Panc1 (cell line): ENCODE measurements at places on chromosomes 3 and 15.

DNA sequence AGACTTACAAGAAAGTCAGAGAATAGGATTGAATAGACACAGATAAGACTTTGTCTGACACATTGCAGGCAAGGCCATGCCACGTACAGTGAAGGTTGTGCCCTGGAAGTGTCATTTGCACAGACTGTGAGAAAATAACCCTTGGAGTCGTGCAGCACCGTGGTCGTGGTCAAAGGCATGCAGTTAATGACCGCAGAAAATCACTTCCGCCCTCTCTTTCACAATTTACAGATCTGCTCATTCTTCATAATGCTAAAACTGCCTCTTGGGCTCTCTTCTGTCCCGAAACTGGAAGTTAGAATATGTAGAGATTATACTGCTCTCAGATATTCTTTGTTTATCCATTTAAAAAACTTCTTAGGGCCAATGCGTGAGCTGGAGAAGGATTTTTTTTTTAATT, 73.2 kb upstream of the CTXND1 start:
- DNase-seq, result no peak

GRCh38 chr3:112653881-112654300, 12.9 kb upstream of the CCDC80 start:
- no peak for DNase-seq

DNA sequence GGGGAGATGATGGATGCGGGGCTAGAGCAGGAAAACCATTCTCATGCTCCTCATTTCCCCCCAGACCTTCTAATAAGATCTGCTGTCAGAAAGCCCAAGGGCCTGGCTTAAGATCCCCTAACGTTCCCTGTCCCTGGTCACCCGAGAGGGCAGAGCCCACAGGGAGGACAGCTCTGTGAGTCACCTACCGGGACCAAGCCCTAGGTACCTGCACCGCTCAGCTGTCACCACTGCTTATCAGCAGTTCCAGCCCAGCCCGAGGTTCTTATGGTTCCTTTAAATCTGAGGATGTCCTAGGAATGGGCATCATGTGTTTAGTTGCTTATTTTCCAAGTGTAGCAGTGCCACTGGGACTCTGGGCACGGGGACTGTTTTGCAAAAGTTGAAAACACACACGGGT, 53.0 kb downstream of the ATP10A start:
- no peak for DNase-seq

GRCh38 chr3:106446271-106446670, 577.5 kb upstream of the CBLB start:
- no peak for DNase-seq

- no peak for DNase-seq
These were observed 77.5 kb downstream of the RPN1 start for GRCh38 chr3:128573160-128573559.

DNA sequence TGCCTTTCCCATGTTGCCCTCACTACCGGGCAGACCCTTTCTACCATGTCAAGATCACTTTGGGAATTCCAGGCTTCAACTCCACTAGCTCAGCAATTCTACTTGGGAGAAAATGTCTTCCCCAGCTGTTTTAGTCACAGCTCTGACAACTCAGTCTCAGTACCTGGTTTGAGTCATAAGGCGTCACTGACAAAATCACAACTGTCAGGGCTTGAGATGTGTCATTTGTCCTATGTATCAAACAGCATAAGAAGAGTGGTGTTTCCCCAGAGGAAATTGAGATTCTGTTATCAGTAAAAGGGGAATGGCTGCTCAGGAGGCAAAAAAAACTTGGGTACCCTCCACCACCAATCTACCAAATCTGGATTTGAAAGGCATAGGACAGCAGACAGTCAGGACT, 594.9 kb upstream of the SUCLG2 start:
- no peak for DNase-seq

- no peak for DNase-seq
These were observed 28.3 kb upstream of the RYR3 start for GRCh38 chr15:33282226-33283020.

- DNase-seq, result no peak
These were observed 34.4 kb downstream of the PRR20G start for GRCh38 chr3:127253491-127253890.

DNA sequence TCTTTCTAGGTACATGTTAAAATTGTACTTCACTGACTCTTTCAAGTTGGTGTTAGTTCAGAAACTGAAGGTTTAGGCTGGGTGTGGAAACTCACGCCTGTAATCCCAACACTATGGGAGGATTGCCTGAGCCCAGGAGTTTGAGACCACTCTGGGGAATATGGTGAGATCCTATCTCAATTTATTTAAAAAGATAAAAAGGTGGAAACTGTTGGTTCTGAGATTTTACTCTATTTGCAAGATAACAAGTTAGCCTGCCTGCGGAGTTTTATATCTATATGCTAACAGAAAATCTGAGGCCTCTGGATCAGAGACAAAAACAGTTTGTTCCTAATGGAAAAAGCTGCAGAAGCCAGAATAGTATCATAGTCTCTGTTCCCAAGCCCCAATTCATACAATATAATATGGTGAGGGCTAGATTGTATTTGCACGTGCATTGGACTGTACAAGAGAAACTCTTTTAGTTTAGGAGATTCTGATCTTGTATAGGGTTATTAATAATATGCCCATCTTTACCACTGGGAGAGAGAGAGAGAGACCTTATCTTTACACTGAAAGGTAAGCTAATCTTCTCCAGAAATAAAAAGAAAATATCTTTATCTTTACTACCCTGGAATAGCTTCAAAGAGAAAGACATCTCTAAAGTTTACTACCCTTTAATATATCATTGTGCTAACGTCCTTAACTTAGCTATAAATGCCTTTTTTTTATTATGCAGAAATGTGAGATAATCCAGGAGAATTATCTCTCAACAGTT, 1267.6 kb downstream of the OTOL1 start:
- no peak for DNase-seq

DNA sequence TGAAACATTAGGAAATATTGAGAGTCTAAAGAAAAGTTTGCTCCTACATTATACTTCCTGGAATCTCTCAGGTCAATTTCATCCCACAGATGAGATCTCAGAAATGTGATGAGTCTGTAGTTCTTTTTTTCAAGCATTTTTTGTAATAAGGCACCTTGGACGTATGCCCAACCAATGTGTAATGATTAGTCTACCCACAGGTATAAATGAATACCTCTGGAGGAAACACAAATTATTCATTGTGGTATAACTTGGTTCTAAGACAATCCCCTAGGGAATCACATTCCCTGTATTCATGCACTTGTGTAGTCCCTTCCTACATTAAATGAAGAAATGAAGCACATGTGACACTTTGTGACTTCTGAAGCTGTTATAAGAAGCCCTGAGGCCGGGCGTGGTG, 596.2 kb upstream of the UBE2E2 start:
- DNase-seq, result no peak

DNA sequence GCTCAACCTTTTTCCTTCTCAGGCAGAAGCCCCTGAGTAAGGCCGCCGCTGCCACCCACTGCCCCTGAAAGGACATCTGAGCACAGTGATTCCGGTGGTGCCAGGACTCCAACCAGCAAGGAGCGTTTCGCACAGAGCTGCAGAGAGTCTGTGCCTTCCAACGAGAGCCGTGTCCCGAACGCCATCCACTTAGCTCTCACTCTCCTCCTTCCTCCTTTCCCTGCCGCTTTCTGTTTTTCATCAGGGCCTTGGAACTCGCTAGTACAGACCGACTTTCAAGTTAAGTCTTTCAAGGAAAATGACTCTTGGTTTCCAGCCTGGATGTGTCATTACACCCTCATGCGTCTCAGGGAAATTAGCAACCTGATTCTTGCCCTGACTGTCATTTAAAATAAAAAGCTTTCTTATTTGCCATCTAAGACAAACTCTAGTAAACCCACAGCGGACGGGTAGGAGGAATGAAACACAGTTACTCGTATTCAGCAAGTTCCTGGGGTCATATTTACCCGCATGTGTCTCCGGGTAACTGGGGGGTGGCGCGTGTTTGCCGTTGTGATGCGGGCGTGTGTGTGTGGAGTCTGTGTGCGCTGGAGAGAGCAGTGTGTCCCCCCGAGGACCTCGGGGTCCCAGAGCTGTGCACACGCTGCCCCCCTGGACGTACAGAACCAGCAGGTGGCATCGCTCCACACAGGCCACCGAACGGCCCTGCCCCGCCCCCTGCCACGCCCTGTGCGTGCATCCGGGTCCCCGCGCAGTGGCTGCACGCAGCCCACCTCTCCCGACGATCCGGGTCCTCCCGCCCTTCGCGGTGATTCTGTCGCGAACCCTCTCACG, 30.4 kb upstream of the ALDH1A3 start:
- peak; percentile 24 for DNase-seq

- no peak for DNase-seq
These were observed 116.9 kb upstream of the RAD18 start for GRCh38 chr3:9080163-9080562.
